ENCODE measurements at places on chromosomes 3 and 15.

GRCh38 chr3:62101488-62101887, 271.9 kb downstream of the FEZF2 start:
- DNase-seq = no peak

DNA sequence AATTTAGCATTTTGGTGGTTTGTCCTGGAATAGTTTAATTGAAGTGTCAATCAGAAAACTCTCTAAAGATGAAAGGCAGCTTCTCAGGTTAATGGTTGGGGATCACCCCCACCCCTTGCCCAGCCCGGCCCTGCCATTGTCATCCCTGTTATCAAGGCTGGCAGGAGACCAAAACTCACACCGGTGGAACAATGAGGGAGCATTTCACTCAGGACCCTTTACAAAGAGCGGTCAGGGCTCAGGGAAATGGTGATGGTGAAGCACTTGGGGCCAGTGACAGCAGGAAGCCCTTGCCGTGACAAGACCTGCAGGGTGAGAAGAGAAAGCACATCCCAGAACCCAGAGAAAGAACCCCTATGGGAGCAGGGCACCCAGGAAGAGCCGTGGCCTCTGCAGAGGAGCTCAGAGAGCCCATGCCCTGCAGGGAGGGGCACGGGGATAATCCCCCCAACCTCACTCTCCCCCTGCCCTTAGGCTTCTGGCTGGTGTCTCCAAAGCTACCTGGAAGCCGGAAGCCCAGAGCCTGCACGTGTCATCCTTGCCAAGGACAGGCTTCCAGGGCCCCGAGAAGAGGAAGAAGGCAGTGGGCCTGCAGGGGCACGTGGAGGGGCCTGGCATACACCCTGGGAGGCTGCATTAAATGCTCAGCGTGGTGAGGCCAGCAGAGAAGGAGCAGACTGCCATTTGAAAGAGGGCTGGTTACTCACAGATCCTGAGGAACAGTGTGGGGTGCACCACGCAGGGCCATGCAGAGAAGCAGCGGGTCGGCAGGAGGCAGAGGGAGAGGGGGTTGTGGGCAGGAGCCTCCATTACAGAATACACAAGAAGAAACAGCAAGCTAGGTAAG, 80.6 kb upstream of the PRR20G start:
- no peak for DNase-seq

- no peak for DNase-seq
These were observed 1.1 kb downstream of the RCCD1 start for GRCh38 chr15:90955624-90956273.

- DNase-seq = no peak
These were observed 106.7 kb downstream of the RAP2B start for GRCh38 chr3:153268564-153269279.

GRCh38 chr3:124019291-124019690, 27.4 kb upstream of the ROPN1 start:
- no peak for DNase-seq

- DNase-seq = no peak
These were observed 9.1 kb upstream of the HDAC11 start for GRCh38 chr3:13470894-13471574.

GRCh38 chr15:40069178-40070165, 30.5 kb upstream of the SRP14 start:
- no peak for DNase-seq

DNA sequence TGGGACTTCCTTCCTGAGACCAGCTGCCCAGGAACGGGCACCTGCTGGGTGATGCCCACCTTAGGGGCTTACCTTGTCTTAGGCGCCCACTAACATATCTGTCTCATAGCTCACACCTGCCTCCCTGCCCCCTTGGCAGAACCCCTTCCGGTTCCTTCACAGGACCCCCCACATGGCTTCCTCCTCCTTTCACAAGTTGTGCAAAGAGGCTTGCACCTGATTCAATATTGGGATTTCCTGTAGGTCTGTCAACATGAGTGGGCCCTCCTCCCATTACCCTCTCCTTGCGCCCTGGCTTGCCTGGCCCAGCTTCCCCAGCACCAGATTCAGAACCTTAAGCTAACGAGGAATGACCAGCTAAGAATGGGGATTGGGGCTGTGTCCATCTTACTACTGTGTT, 633 bp downstream of the THPO start:
- no peak for DNase-seq

DNA sequence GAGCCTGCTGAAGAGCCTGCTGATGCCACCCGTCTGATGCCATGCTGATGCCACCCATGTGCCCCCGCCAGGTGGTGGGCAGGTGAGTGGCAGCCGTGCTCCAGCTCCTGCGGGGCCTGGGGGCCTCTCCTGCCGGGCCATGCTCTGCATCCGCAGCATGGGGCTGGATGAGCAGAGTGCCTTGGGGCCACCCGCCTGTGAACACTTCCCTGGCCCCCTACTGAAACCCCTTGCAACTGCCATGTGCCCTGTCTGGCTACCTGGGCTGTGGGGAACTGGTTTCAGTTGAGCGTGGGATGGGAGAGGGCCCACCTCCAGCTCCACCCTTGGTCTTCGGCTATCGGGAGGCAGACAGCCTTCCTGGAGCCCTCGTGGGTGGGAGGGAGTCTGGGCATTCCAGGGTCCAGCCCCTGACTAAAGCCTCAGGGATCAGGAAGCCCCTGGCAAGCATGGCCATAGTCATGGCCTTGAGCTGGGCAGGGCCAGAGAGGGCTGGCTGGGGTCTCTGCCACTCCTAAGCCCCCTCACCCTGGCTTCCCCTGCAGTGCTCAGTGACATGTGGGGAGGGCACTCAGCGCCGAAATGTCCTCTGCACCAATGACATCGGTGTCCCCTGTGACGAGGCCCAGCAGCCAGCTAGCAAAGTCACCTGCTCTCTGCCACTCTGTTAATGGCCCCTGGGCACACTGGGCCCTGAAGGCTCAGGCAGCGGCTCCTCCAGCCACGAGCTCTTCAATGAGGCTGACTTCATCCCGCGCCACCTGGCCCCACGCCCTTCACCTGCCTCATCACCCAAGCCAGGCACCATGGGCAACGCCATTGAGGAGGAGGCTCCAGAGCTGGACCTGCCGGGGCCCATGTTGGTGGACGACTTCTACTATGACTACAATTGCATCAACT, 92.2 kb downstream of the TBC1D2B start:
- no peak for DNase-seq

DNA sequence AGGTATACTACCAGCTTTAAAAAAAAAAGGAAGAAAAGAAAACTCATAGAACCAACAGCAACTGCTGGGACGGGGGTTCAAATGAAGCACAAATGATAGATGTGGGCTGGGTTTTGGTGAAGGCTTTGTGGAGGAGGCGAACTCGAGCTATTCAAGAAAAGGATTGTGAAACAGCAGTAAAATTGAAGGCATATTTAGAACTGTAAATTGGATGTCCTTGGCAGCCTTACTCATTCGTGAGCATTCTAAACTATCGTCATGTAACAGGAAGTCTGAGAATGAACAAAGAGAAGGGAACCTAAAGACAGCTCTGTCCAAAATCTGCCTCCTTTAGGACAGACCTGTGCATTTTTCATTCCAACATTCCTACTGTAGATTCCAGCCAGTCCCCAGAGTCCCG, 97.8 kb downstream of the LARS2 start:
- DNase-seq = no peak

- no peak for DNase-seq
These were observed 168.4 kb upstream of the ZNF385D start for GRCh38 chr3:21919383-21919782.

DNA sequence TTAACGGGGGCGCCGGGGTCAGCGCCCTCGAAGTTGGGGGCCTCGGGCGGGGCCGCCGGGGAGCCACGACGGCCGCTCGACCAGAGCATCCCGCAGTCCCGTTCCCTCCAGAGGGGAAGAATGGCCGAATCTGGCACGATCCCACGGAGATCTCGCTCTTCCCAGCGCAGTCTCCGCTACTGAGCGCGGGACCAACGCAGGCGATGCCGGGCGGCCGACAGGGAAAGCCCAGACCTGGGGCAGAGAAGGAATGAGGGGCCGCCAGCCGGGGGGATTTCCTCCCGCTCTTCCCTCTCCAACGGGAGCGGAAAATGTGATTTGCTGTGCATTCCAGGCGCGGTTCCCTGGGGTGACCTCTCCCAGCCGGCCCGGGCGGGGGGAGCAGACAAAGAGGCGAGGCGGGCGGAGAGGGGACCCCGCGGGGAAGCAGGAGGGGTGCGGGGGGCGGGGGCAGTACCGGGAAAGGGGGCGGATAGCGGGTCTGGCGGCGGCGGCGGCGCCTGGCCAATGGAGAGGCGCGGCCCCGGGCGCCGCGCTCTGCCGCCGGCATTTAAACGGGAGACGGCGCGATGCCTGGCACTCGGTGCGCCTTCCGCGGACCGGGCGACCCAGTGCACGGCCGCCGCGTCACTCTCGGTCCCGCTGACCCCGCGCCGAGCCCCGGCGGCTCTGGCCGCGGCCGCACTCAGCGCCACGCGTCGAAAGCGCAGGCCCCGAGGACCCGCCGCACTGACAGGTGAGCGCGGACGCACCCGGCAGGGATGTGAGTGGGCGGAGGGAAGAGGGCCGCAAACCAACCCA, at the start of gene GREM1:
GREM1 (plus strand) TSS at position 579 of the 801 bp plus-strand sequence. CDS start 12,687 bp downstream, outside the sequence.
- no peak for DNase-seq

- DNase-seq = no peak
These were observed 8.2 kb upstream of the C3orf38 start for GRCh38 chr3:88141458-88142083.

DNA sequence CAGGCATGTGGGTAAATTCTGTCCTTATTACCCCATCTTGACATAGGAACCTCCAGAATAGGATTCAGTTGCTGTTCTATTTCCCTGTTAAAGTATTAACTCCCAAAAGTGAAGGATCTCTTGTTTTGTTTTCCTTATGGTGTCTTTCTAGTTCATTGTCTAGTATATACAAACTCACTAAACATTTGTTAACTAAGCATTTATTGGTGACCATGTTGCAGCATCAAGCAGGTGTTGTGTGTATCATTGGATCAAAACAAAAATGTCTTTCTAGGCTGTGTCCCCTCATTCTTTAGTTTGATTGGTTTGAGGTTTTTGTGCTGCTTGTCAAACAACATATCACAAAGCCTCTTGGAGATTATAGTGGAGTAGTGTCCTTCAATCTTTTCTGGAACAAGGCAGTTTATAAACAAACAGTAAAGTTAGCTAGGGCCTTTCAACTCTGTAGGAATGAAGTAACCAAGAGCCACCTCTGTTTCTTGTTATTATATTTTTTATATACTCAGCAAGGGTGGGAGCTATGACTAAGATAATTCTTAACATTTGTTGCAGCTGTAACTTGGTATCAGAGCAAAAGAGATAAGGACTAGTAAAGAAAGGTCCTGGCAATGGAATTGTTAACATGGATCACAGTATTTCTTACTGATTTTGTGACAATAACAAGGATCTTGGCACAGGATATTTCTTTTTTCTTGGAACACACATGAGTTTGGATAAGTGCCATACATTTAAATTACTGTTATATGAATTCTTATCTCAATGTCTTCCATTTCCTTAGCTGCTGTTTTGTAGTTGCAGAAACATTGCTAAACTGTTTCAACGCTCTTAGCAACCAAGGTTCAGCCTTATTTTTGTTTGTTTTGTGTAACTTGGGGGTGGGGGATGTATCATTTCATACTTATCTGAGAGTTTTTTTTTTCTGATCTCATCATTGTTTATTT, 49.3 kb downstream of the TMOD3 start:
- DNase-seq = no peak

DNA sequence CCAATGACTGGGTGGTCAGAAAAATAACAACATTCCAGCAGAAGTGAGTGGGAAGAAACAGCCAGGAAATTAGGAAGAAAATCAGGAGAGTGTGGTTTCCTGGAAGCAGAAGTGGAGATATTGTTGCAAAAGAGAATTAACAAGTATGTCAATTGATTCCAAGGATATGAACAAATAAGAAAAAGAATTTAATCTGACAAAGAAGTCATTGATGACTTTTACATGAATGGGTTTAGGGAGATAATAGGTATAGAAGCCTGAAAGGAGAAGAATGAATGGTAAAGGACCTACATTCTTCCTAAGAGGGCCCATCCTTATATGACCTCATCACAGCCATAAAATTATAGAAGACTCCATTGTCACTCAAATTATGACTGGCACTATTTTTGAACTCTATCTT, 1440.1 kb downstream of the OTOL1 start:
- no peak for DNase-seq

GRCh38 chr15:99593070-99593469, 27.3 kb downstream of the MEF2A start:
- no peak for DNase-seq

DNA sequence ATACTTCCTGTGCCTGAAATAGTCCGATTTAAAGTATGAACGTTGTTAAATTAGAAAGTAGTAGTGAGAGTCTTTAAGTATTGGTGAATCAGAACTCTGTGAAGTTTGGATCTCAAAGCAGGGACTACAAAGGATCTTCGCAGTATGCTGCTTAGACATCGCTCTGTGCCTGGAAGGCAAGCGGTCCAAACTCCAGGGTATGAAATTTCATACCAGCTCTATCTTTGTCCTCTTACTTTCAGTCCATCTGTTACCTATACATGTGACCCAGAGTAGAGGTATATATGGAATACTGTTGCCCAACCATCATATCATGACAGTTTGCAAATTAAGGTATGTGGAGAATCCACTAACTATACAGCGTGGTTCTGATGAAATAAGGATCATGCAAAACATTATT, 34.5 kb downstream of the VPS8 start:
- no peak for DNase-seq

- DNase-seq = no peak
These were observed 17.1 kb downstream of the ZBED2 start for GRCh38 chr3:111577798-111578685.

- DNase-seq = no peak
These were observed 41.3 kb downstream of the EHHADH start for GRCh38 chr3:185212559-185212958.

DNA sequence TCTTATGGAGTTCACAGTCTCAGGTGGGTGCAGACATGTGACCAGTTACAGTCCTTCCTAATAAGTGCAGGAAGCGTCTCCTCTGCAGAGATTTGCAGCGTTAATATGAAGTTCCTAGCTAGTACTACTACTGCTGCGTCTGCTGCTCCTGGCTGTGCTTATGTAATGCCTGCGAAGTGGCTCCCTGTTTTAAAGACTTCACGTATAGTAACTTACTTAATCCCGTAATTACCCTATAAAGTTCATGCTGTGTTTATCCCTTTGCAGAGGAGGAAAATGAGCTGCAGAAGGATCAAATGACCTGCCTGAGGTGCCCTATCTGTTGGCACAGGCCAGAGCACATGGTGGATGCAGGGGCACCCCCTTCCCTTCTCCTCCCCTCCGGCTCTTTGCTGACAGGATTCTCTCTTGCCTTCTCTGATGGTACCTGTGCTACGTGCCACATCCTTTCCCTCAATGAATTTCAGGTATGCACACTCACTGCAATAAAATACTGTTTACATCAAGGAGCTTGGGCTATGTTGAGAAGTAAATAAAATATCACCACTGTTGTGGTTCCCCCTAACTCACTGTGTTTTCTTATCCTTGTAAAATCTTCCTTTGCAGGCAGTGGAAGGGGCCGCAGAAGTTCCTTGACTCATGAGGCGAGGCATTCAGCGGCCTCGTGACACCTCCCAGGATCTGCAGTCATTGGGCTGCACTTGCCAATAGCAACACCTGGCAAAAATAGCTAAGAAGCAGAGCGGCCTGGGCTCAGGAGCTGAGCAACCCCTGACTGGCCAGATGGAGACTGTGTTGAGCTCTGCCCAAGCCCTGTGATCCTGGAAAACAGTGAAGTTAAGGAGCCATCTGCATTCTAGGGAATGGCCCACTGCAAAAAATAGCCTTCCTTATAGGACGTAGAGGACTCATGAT, 188.9 kb upstream of the ATP10A start:
- no peak for DNase-seq

GRCh38 chr3:100992231-100993012, 799 bp downstream of the ABI3BP start:
- DNase-seq = no peak
